ENCODE measurements at places on chromosomes 1 and 21.

GRCh38 chr1:1297802-1298424 lies 9.8 kb downstream of the ACAP3 start:
- no peak for DNase-seq

GRCh38 chr1:248818505-248819374 lies 7.0 kb downstream of the SH3BP5L start:
- DNase-seq, result no peak

- no peak for DNase-seq
Measured at GRCh38 chr1:148161053-148161901, 9.2 kb upstream of the NBPF11 start.

- no peak for DNase-seq
Measured at GRCh38 chr1:56758135-56758534, 61.1 kb downstream of the FYB2 start.

DNA sequence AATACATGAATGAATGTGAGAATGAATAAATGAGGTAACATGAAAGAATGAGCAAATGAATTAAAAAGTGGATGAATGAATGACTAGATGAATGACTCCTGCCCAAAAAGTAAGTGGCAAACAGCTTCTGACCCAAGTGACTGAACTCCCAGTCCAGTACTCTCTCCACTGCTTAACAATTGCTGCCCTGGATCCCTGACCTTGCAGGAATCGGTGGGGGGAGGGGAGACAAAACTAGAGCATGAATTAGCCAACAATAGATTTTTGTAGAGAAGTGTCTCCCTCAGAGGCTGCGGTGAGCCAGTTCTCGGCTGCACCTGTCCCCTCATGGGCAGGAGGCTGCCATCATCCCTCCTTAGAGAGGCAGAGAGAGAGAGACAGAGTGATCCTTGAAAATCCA lies 5.9 kb upstream of the GRIK3 start:
- no peak for DNase-seq

GRCh38 chr1:214208460-214208859 lies 72.5 kb upstream of the SMYD2 start:
- DNase-seq, result no peak

- DNase-seq, result no peak
Measured at GRCh38 chr1:208526613-208527125, 282.5 kb upstream of the PLXNA2 start.

- DNase-seq, result no peak
Measured at GRCh38 chr1:88378560-88378959, 305.5 kb upstream of the PKN2 start.

- DNase-seq, result no peak
Measured at GRCh38 chr1:188769181-188769580, 1708.5 kb downstream of the BRINP3 start.

DNA sequence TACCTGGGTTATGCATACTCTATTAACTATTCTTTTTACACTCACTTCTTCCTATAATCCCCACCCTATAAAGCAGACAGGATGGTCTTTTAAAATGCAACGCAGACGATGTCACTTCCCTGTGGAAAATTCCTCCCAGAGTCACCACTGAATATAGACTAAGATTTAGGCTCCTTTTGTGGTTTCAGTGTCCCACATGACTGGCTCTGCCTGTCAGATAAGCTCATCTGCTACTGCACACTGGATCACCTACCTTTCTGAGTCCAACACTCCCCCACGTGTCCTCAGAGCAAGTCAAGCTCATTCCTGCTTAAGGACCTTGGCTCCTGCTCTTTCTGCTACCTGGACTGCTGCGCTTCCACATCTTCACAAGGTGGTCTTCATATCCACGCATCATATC lies 73.0 kb upstream of the SIPA1L2 start:
- DNase-seq, result no peak

DNA sequence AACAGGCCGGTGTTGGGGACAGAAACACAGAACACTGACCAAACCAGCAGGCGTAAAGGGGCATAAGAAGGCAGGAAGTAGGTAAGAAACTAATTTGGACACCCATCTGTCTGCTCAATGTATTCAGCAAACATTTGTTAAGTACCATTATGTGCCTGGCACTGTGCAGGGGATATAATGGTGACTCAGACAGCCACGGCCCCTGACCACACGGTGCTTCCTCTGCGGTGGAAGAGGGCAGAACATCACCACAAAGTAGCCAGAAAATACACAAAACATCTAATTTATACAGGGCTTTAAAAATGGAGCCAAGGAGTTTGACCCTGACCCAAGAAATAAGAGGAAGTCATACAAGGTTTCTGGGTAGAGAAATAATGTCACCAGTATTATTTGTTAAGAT lies 12.9 kb downstream of the DNAJC11 start:
- DNase-seq, result no peak

- no peak for DNase-seq
Measured at GRCh38 chr21:21247424-21247823, 249.2 kb downstream of the NCAM2 start.

DNA sequence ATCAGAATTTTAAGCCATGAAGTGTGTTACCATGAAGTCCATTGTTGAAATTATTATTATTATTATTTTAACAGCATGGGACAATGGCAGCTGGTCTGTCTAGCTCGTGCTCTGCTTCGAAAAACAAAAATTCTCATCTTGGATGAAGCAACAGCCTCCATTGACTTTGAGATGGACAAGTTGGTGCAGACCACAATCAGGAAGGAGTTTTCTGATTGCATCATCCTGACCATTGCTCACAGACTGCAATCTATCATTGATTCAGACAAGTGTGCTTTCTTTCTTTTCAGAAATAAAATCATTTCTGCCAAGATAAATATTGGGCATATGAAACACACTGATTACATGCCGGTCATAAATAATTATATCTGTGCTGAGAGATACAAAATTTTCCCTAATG lies 21.0 kb downstream of the HSPA13 start:
- no peak for DNase-seq

GRCh38 chr1:192225266-192225665 lies 67.0 kb downstream of the RGS18 start:
- DNase-seq, result no peak

- DNase-seq, result no peak
Measured at GRCh38 chr1:167981933-167982332, 45.1 kb upstream of the MPC2 start.

- DNase-seq, result no peak
Measured at GRCh38 chr1:147547065-147547464, 5.8 kb downstream of the BCL9 start.

GRCh38 chr1:15153842-15154479 lies 414 bp downstream of the TMEM51 start:
- DNase-seq, result no peak

DNA sequence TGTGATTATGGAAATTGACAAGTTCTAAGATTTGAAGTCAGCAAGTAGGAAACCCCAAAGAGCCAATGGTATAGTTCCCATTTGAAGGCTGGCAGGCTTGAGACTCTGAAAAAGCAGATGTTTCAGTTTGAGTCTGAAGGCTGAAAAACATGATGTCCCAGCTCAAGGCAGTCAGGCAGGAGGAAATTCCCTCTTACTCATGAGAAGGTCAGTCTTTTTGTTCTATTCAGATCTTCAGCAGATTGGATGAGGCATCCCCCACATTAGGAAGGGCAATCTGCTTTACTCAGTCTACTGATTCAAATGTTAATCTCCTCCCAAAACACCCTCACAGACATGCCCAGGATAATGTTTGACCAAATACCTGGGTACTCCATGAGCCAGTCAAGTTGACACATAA lies 372.5 kb upstream of the ST6GALNAC5 start:
- DNase-seq, result no peak

DNA sequence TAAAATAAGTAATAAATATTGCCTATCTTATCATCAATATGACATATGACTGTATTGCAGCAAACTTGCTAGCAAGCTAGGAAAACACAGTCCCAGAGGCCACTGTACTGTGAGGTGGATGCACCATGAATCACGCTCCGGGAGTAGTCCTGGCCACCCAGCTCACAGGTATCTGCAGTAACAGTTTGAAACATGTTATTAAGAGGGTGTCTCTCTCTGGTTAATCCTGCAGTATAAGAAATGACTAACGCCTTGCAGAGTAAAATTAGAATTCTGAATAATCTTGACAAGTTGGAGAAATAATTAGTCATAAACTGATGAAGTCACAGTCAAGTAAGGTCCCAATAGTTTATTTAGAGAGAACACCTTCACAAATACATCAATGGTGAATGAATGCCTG lies 34.0 kb upstream of the DPT start:
- DNase-seq, result no peak

- DNase-seq, result no peak
Measured at GRCh38 chr1:184218458-184219075, 167.0 kb downstream of the TSEN15 start.

GRCh38 chr1:30665216-30666010 lies 58.0 kb downstream of the MATN1 start:
- DNase-seq, result no peak

GRCh38 chr1:160863774-160864131 lies 1.1 kb upstream of the CD244 start:
- no peak for DNase-seq

- no peak for DNase-seq
Measured at GRCh38 chr1:89166705-89167104, 9.1 kb downstream of the GBP7 start.

GRCh38 chr21:46243325-46243724 lies 14.8 kb upstream of the LSS start:
- DNase-seq, result no peak

Measured in GM19239 (cell line).